IPS-NIHi11 (cell line): ENCODE measurements at places on chromosomes 2 and 18.

GRCh38 chr2:135674453-135674852 lies 67.2 kb upstream of the UBXN4 start:
- no peak for DNase-seq

DNA sequence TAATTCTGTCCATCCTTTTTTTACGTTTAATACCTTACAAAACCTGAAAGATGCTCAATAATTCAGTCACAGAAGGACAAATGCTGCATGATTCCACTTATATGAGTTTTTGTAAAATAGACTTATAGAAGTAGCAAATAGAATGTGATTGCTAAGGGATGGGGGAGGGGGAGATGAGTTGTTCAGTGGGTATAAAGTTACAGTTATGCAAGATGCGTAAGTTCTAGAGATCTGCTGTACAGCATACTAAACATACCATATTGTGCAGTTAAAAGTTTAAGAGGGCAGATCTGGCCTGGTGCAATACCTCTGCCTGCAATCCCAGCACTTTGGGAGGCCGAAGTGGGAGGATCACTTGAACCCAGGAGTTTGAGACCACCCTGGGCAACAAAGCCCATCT lies 78.8 kb downstream of the TET3 start:
- no peak for DNase-seq

GRCh38 chr2:55112229-55113031 lies 62.2 kb upstream of the RTN4 start:
- no peak for DNase-seq

- no peak for DNase-seq
Observed at GRCh38 chr2:80288576-80288975, 16.0 kb downstream of the LRRTM1 start.

DNA sequence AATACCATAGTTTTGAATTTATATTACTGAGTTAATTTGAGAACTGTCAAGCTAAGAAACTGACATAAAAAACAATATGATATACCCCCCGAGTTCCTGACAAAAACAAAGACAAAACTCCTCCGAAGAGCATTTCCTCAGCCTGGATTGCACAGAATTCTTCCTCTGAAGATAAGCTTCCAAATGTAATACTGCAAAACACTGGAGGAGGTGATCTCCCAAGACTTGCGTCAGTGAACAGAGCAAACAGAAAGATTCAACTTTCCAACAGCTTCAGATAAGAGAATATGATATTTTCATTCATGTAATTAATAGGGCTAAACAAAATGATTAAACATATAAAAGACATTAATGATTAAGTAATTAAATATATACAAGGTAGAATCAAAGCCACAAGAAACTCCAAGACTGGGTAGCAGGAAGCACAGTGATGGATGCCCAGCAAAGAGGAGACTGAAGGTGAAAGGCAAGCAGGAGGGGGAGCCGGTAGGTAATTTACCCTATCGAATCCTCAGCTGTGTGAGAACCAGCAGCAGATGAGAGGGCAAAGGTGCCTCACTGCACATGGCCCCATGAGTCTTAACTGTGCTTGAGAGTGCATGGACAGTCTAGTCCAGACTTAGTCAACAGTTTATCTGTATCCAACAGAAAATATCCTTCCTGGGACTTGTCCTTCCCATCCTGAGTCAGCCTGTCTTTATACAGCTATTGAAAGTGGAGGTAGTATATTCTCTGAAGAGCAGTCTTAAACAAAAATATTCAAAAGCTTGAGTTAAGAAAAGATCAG lies 18.3 kb upstream of the SERPINB3 start:
- DNase-seq: no peak

GRCh38 chr2:240687741-240688552 lies 3.7 kb upstream of the AQP12A start:
- no peak for DNase-seq

DNA sequence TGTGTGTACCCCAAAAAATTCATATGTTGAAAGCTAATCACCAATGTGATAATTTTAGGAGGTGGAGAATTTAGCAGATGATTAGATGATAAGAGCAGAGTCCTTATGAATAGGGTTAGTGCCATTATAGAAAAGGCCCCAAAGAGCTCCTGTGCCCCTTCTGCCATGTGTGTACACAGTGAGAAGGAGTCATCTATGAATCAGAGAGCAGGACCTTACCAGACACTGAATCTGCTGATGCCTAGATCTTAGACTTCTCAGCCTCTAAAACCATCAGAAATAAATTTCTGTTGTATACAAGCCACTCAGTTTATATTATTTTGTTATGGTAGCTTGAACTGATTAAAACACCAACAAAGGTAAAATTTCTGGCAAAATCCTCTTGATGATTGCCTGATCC lies 560.0 kb upstream of the CDH2 start:
- no peak for DNase-seq

GRCh38 chr2:226977775-226978190 lies 141.9 kb downstream of the RHBDD1 start:
- DNase-seq: no peak

DNA sequence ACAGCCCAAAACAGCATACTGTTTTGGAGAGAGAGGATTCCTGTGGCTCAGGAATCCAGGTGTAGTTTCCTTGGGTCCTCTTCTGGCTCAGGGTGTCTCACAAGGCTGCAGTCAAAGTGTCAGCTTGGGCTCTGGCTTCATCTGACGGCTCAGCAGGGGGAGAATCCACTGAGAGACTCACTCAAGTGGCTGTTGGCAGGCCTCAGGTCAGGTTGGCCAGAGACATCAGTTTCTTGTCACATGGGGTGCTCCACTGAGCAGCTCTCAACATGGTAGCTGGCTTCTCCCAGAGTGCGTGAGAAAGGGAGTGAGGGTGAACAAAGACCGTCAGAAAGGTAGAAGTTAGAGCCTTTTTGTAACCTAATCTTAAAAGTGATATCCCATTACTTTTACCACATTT lies 168.4 kb downstream of the SOCS6 start:
- no peak for DNase-seq

DNA sequence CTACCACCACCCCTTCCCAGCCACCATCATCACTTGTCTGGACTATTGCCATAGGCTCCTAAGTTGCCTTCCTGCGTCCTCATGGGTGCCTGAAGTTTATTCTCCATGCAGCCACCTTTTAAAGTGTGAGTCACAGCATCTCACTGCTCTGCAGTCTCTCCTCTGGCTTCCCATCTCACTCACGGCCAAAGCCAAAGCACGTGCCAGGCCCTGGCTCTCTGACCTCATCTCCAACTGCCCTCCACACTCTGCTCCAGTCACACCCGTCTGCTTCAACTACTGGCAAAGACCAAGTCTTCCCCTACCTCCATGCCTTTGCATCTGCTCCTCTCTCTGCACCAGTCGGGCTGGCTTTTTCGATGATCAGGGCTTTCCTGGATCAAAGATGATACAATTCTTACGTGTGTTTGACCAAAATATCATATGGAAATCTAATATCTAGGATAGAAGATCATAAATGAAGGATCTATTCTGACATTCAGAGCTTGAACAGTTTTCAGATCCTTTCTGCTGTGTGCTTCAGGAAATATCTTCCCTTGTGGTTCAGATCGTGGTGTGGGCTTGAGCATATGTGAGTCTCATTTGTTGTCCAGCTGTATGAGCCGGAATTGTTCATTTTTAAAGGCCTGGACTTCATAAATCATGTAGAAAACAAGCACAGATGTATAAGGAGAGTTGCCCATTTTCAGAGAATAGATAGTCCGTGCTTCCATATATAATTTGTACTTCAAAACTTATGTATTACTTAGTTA lies 175.6 kb downstream of the PRKCE start:
- no peak for DNase-seq

- no peak for DNase-seq
Observed at GRCh38 chr2:55489467-55490062, 30.0 kb upstream of the CFAP36 start.

GRCh38 chr2:62627667-62628066 lies 77.8 kb upstream of the EHBP1 start:
- no peak for DNase-seq

DNA sequence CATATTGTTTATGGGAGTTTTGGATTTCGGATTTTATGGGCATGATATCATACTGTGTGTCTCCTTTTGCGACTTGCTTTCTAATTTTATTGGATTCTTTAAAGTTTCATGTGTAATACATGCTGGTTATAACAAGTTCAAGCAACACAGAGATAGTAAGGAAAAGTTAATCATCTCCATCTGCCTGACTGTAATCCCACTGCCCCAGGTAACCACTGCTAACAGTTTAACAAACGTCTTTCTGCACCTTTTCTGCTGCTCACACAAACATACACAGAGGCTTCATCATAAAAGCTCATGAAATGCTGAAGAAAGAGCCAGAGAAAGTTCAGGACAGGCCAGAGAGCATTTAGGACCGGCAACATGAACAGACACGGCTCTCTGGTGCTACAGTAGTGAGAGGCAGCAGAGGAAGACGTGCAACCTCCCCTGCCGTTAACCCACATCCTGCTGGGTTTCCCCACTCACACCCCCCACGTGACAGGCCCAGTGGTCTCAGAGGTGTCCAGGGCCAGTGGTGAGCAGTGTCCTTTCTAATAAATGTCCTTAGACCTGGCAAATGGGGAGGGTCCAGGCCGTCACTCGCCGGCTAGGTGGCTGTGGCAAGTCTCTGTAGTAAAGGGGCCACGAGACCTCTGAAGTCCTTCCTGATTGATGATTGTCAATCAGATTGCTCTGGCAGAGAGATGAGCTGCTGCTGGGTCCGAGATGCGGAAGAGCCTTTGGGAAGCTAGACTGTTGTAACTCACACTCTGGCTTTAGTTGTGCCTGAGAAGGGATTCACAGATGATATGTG lies 43.0 kb upstream of the SLC1A4 start:
- no peak for DNase-seq

- DNase-seq: peak; percentile 94
Observed at GRCh38 chr2:105102963-105103421, 65.1 kb downstream of the MRPS9 start.

GRCh38 chr18:71287268-71287667 lies 998.4 kb downstream of the SOCS6 start:
- no peak for DNase-seq

DNA sequence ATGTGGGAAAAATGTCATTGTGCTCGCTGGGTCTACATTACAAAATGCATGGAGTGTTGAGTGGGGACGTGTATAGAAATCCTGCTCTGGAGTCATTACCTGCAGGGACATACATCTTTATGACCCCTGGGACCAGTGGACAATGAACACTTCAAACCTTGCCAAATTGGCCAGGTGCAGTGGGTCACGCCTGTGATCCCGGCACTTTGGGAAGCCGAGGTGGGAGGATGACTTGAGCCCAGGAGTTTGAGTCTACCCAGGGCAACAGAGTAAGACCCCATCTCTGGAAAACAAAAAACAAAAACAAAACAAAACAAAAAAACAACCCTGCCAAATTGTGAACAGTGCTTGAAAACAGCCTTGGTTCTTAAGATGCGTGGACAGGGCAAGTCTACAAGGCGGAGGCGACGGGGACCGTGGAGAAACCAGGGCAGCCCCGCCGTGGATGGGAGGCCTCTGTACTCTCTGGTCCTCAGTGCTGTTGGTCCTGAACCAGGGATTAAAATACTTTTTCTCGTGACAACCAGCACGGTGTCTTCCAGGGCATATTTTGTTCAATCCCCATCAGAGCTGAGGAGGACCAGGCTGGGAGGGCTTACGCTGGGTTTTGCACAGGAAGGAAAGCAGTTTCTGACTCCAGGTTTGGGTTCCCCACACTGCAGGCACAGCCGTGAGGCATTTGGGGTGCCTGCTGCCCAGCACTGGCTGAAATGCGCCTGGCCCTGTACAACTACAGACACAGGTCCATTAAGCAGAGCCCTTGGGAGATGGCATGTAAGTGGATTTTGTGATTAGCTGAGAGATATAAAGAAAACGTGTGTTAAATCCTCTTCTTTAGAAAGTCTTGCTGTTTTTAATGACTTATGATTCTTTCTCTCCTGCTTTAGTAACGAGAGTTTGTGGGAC lies 13.7 kb downstream of the COLEC11 start:
- no peak for DNase-seq

GRCh38 chr2:188474316-188474715 lies 182.6 kb downstream of the GULP1 start:
- DNase-seq: no peak

DNA sequence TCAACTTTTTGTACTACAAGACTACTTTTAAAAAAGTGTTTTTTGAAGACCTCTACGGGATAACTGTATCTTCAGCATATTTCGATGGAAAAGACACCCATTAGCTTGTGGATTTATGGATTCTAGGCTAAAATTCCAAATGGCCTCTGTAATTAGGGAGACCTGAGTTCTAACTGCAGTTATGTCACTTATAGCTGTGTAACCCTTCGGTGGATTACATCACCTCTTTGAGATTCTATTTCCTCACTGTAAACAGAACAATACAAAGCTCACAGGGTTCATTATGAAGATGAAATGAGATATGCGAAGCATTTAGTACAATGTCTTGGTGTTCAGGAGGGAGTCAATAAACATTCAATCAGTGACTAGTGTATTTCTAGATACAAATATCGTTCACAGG lies 24.2 kb downstream of the LMAN2L start:
- DNase-seq: peak; percentile 4

DNA sequence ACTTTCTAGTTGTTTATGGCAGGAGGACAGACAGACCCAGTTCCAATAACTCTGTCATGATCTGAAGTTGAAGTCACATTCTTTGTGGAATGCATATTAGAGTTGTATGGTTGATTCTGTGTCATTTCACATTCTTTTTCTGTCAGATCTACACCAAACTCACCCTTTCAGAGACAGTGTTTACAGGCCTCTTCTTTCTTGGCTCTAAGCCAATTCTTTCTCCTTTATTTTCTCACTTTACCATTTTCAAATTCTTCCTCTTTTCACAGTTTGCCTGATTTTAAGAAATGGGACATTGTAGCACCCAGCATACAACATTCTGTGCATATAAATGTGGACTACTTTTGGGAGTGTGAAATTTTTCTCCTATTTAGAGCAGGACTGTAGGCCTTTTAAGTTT lies 103.7 kb downstream of the CCDC85A start:
- no peak for DNase-seq

DNA sequence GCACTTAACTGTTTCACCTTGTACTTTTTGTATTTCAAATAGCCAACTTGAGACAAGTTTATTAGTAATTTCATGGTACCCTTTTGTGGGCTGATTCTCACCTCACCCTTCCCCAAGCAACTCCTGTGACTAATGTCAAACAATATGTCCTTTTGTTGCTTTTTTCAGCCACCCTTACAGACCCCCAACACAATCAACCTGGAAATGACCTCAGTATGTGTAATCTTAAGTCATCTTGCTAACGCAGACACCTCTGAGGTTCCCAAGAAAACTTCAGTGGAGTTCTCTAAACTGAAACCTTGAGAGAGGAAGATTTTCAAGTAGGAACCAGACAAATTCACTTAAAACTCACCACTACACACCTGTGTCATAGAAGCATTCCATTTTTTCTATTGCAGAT lies 69.5 kb downstream of the KYNU start:
- DNase-seq: no peak

GRCh38 chr2:120764492-120764891 lies 28.8 kb downstream of the GLI2 start:
- no peak for DNase-seq

- no peak for DNase-seq
Observed at GRCh38 chr2:95052307-95052706, 26.8 kb downstream of the MAL start.

DNA sequence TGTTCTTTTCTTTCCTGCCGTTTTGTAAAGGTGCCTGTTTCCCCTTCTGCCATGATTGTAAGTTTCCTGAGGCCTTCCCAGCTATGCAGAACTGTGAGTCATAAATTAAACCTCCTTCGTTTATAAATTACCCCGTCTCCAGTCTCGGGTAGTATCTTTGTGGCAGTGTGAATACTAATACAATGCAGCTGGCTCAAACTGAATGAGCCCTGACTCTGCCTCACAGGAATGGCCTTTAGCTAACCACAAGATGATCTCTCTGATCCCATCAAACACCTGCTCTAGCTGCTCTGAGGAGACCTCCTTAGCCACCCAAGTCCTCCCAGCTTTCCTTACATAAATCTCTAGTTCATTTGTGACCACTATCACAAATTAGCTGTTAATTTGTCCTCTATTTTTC lies 41.5 kb upstream of the CAB39 start:
- DNase-seq: no peak
